ENCODE measurements at places on chromosomes 1 and 21.

GRCh38 chr1:162701286-162701685 is 69.0 kb downstream of the DDR2 start:
- DNase-seq, result no peak

- no peak for DNase-seq
Measured at GRCh38 chr1:208013210-208013609, 102.3 kb upstream of the CD34 start.

GRCh38 chr1:91529856-91530255 is 29.2 kb downstream of the CDC7 start:
- no peak for DNase-seq

GRCh38 chr1:46809071-46809470 is 10.2 kb downstream of the CYP4B1 start:
- no peak for DNase-seq

DNA sequence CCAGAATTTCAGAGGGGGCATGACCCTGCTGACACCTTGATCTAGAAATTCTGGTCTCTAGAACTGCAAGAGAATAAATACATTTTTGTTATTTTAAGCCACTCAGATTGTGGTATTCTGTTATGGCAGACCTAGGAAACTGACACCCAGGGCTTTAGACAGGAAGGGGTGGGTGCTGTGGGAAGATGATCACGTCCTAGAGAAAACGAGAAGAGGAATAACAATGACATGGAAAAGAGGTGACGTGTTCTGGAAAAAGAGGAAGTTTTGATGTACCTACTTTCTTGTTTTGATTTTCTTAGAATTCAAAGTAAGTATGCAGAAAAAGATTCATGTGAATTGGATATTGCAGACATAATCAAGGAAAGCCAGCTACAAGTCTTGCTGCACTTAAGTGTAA is 232.9 kb upstream of the RUNX1 start:
- no peak for DNase-seq
